ENCODE measurements at places on chromosomes 12 and 14.

GRCh38 chr14:68039593-68039992 lies 220.0 kb downstream of the RAD51B start:
- no peak for DNase-seq

DNA sequence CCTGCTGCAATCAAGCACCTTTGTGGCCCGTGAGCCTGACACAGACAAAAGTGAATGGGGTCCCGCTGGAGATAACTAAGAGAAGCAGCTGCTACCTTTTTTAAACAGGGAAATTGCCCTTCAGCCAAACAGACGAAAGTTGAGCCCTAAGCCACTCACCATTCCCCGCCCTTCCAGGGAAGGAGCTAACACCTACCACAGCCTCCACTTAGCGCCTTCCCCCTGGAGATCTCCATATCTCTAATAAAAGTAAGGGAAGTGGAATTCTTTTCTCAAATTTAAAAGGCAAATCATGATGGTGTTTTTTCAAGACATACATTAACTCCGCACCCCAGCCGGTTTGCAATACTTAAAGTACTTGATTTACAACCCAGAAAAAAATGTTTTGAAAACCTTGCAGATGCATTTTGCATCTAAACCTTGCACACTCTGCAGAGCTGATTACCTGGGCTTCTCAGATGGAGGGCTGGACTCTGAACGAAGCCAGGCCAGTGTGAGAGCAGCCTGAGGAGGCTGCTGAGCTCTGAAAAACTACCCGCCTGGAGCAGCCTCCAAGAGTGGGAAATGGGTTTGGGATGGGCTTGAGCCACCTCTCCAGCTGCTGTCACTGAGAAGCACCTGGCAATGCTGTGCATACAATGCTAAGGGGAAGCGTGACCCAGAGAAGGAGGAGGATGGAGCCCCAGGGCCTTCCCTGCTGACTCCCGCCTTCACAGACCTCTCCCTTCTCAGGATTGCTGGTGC lies 10.0 kb downstream of the NUAK1 start:
- DNase-seq = no peak

DNA sequence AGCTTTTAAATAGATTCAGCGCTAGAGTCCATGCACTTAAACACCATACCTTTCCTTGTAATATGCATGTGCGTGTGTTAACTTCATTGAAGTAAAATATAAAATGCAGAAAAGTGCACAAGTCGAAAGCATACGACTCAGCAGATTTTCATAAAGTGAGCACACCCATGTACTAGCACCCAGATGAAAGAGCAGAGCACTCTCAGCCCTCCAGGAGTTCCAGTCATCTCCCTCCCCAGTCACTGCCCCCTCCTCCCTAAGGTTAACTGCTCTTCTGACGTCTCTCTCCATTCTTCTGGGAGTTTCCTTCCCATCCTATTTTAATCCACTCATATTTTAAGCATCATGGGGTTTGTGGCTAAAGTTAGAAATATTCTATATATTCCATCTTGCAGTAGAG lies 20.2 kb downstream of the RDH12 start:
- DNase-seq = no peak

- no peak for DNase-seq
These were observed 49.0 kb upstream of the ISM2 start for GRCh38 chr14:77547512-77548180.

- DNase-seq = no peak
These were observed 124.7 kb downstream of the GARIN6 start for GRCh38 chr12:99772274-99772673.

DNA sequence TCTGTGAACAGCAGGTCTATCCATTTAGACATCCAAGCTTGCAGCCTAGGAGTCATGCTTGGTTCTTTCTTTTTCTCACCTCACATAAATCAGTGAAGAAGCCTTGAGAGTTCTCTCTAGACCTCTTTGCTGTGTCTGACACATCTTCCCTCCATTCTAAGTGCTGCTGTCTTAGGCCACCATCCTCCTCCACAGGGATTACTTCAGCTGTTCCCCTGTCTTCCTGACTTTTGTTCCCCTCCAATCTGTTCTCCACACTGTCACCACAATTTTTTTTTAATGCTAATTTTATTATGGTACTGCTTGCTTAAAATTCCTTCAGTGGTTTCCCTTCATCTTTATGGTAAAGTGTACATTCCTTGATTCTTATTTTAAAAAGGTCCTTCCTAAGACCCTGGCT lies 71.8 kb downstream of the DERA start:
- no peak for DNase-seq

- DNase-seq = no peak
These were observed 2.2 kb downstream of the CLEC14A start for GRCh38 chr14:38253676-38254075.

GRCh38 chr12:110123919-110124268 lies 263 bp upstream of the IFT81 start:
- DNase-seq = no peak

Measured in brain (organoid and tissue), 16 donors.